ENCODE measurements at places on chromosomes 7 and 10.

DNA sequence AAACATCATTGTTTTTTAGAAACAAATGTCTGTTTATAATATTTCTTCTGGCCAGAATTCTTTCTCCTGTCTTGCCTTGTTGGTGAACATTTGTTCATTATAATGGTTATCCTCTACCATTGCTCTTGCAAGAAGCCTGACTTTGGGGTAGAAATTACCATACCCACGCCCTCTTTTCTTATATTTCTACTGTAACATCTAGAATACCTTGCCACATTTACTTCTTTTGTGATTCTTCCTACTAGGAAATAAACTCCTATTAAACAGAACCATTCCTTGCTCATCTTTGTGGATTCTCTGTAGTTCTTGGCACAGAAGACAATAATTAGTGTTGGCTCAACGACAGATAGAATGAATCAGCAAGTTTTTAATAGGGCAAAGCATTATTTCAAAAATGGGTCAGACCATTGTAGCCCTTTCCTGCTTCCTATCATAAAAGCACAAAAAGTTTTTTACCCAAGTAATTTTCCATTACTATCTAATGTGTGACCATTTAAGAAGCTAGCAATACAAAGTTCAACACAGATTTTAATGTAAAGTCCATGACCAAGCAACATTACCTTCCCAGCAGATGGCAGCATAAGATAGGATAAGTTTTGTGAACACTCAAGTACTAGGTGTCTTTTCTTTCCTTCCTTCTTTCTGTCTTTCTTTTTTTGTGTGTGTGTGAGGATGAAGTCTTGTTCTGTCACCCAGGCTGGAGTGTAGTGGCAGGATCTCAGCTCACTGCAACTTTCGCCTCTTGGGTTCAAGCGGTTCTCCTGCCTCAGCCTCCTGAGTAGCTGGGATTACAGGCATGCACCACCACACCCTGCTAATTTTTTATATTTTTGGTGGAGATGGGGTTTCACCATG, 270.4 kb downstream of the HGF start:
- DNase-seq = no peak

GRCh38 chr10:14781763-14782162, 7.1 kb upstream of the FAM107B start:
- DNase-seq = no peak

GRCh38 chr10:2680821-2681220, 386.5 kb upstream of the PFKP start:
- DNase-seq = no peak

DNA sequence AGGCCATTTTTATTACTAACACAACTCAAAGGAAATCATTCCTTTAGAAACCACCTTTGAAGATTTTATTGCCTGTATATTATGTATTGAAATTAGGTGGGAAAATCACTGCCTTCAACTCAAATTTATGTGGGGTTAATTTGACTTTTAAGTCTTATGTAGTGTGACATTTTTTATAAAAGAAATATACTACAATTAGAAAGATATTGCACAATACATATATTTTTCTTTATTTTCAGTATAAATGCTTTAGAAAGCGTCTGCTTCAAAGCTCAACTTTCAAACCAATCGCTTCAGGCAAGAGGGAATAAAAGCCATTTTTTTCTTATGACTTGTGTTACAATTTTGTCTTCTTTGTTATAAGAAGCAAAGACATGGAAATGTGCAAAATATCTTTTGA, 337.4 kb upstream of the ZWINT start:
- no peak for DNase-seq

GRCh38 chr10:21689881-21690280, 155.8 kb downstream of the MLLT10 start:
- DNase-seq = no peak

GRCh38 chr10:4242561-4243035, 457.6 kb upstream of the KLF6 start:
- DNase-seq = no peak

GRCh38 chr10:2885288-2886278, 181.8 kb upstream of the PFKP start:
- DNase-seq = no peak

DNA sequence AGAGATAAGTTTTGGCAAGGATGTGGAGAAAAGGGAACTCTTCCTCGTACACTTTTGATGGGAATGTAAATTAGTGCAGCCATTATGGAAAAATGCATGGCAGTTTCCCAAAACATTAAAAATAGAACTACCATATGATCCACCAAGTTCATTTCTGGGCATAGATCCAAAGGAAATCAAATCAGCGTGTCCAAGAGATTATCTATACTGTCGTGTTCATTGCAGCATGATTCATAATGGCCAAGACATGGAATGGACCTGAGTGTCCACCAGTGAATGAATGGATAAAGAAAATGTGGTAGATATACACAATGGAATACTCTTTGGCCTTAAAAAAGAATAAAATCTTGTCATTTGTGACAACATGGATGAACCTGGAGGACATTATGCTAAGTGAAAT, 70.3 kb upstream of the RSU1 start:
- DNase-seq = no peak

DNA sequence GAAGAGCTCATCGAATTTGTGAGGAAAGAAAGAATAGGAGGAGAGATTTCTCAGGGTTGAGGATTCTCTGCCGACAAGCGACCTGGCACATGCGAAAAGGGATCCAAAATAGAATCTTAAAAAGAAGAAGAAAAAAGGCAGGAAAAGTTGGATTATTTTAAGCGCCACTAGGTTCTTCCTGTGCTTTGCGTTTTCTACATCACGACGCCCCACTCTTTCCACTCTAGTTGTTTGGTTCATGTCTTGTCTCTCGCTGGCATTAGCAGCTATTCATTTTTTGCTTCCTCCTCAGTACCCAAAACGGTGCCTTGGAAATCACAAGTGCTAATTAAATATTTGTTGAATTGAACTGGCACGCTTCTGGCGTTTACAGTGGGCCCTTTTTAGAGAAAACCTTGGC, 674 bp upstream of the FRA10AC1 start:
- DNase-seq = no peak

GRCh38 chr10:47326927-47327330, 4.7 kb downstream of the GDF2 start:
- DNase-seq = no peak

DNA sequence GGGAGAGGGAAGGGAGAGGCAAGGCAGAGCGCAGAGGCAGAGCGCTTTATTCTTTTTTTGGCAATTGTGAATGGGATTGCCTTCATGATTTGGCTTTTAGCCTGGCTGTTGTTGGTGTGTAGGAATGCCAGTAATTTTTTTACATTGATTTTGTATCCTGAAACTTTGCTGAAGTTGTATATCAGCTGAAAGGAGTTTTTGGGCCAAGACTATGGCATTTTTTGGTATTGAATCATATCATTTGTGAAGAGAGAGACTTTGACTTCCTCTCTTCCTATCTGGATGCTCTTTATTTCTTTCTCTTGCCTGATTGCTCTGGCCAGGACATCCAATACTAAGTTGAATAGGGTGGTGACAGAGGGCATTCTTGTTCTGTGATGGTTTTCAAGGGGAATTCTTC, 291.3 kb downstream of the REEP3 start:
- no peak for DNase-seq

DNA sequence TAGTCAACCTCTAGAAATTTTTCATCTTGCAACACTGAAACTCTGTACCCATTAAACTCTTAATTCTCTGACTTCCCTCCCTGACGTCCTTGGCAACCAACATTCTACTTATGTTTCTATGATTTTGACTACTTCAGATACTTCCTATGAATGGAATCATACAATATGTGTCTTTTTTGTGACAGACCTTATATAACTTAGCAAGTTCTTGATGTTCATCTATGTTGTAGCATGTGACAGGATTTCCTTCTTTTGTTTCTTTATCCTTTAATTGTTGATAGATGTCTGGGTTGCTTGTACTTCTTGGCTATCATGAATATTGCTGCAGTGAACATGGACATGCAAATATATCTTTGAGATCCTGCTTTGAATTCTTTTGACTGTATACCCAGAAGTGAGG, 240.8 kb downstream of the ADK start:
- DNase-seq = no peak

- DNase-seq = no peak
Observed at GRCh38 chr7:104653825-104654401, 325.5 kb downstream of the LHFPL3 start.

DNA sequence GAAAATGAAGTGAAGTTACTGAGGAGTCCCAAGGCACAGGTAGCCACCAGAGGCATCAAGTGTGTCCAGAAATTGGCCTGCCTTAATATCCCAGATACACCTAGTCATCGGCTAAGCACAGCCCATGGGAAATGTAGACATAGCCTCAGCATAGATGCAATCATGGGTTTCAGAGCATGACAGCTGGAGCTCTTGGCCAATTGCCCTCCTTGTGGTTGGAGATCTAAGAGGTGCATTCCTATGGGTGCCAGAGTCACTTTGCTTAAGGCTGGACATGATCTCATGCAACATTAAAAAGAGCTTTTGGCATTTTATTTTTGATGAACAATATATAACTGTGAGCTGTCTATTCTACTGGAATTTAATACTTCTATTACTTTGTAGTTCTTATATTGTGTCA, 758.0 kb upstream of the LRRTM3 start:
- no peak for DNase-seq

All from T-cell (primary cell).